ENCODE measurements at places on chromosomes 7 and 10.

- DNase-seq: no peak
These were observed 198.4 kb downstream of the CALN1 start for GRCh38 chr7:72213769-72214168.

- no peak for DNase-seq
These were observed 120.4 kb downstream of the RGS10 start for GRCh38 chr10:119421891-119422681.

DNA sequence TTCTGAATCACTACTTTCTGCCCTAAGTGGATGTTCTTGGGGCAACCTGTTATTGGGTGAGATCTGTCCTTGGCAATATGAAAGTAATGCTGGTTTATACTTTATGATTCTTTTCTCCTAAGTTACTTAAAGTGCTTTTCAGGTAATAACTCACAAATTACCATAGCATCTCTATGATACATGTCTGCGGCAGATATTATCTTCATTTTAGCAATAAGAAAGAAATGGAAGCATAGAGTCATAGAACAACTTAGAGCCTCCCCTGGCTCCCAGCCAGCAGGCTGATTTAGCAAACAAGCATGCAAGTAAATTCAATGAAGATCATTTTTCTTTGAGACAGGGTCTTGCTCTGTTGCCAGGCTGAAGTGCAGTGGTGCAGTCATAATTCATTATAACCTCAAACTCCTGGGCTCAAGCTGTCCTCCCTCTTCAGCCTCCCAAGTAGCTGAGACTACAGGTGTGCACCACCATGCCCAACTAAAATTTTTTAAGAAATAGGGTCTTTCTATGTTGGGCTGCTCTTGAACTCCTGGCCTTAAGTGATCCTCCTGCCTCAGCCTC lies 38.1 kb upstream of the GRM8 start:
- DNase-seq: no peak

DNA sequence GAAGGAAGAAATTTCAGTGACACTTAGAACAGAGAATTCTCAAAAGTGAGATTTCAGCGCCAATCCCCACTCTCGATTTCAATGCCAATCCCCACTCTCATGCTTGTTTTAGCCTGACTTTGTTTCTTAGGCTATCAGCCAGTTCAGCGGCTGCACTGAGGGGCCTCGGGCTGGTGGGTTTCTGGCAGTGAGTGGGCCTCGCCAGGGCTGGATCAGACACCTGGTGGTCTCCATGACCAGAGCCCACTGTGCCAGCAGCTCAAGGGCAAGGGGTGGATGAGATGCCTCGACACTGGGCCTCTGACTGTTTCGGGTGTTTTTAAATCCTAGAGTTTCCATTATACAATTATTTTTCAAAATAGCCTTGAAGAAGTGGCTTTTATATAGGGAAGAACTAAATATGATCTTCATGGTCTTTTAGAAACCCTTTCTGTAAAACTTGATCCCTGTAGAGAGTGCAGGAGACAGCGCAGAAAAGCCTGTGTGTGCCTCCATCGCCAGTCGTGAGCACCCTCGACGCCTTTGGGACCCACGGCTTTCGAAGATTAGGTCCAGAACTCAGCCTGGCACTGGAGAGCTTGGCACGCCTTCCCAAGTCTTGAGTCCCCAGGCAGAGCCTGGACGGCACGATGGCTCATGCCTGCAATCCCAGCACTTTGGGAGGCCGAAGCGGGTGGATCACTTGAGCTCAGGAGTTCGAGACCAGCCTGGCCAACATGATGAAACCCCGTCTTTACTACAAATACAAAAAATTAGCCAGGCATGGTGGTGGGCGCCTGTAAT lies 76.2 kb downstream of the INPP5A start:
- no peak for DNase-seq

GRCh38 chr7:78033410-78033809 lies 234.8 kb downstream of the PHTF2 start:
- DNase-seq: no peak
